ENCODE measurements at places on chromosomes 1 and 21.

- no peak for DNase-seq
These were observed 30.8 kb downstream of the MRPL37 start for GRCh38 chr1:54230507-54231339.

- DNase-seq: no peak
These were observed 7.5 kb upstream of the SOX13 start for GRCh38 chr1:204065174-204065985.

DNA sequence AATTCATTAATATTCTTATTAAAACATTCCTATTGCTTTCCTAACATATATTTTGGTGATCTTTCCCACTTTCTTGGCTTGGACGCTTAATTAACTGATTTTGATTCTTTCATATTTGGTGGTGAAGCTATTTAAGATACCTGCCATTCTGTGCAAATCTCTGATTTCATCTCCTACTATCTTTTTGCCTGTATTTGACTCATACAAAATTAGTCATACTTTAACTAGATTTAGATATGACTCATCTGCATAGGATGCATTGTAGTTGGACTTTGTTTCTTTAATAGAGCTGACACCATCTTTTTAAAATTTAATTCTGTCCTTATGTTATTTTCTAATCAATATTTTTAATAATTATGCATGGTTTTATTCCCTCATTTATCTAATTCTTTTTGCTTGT is 93.8 kb upstream of the PLPPR4 start:
- no peak for DNase-seq

DNA sequence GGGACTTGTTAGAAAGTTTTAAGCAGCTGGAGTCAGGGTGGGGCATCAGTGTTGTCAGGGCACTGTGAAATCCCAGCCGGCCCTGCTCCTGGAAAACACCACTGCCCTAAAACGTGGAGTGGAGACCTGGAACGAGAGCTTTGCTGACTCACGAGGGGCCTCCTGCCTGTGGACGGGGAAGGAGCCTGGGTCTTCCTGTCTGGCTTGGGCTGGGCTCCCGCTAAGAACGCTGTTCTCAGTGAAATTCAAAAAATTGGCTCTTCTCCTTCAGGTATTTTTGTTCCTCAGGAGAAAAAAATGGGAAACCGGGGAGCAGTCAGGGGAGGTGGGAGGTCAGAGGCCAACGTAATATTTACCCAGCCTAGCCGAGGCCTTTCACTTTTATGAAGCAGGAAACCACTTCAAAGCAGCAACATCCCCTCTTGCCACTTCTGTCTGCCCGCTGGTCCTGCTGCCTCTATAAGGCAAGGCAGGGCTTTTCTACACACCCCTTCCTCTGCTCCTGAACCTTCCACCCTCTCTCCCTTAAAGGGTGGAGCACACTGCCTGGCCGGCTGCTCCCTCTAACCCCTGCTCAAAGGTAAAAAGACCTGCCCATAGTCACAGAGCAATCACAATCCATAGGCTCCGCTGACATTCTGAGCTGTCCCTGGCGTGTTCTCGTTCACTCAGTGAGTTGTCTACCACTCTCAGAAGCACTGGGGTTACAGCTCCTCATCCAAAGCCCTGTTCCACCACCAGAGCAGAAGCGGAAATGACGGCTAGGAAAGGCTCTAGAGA is 8.0 kb downstream of the PLXNA2 start:
- DNase-seq: no peak

DNA sequence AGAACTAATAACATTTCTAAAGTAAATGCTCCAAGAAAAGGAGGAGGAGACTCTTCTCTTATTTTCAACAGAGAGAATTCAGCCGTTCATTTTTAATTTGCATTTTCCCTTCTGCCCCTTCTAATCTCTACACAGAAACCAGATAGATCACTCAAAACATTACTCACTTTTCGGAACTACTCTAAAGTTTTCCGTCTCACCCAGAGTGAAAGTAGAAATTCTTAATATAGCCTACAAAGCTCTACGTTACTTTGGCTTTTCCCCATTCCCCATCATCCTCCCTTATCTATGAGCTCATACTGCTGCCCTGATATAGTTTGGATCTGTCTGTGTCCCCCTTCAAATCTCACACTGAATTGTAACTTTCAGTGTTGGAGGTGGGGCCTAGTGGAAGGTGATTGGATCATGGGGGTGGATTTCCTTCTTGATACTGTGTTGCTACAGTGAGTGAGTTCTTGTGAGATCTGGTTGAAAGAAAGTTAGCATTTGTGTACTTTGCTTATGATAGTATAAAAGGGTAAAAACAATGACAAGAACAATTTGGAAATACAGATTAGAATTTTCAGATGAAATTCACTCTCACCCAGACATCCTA is 188.2 kb downstream of the AMY1C start:
- DNase-seq: no peak

GRCh38 chr1:194369060-194369459 is 1182.6 kb upstream of the B3GALT2 start:
- DNase-seq: no peak

DNA sequence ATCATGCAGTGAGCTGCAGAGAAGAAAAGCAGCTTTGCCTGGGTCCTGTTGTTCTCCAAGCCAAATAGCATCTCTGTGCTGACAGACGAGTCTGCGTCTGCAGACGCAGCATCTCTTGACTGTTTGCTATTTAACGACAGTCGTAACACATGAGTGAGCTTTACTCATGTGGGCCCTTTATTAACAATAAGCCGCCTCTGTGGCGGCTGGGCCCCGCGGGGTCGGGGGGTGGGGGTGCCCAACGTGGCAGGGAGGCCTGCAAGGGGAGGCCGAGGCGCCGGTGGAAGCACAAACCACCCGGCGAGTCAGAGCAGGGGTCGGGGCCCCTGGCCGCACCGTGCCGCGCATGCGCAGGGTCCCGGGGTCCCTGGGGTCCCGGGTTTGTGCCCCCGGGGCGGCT is 435.1 kb downstream of the KIF26B start:
- no peak for DNase-seq

- no peak for DNase-seq
These were observed 5.8 kb upstream of the RUNX3 start for GRCh38 chr1:24935615-24936484.

- DNase-seq: no peak
These were observed 133.5 kb downstream of the URB2 start for GRCh38 chr1:229759586-229759985.

- DNase-seq: no peak
These were observed 30.0 kb downstream of the MFSD2A start for GRCh38 chr1:39984951-39985350.

DNA sequence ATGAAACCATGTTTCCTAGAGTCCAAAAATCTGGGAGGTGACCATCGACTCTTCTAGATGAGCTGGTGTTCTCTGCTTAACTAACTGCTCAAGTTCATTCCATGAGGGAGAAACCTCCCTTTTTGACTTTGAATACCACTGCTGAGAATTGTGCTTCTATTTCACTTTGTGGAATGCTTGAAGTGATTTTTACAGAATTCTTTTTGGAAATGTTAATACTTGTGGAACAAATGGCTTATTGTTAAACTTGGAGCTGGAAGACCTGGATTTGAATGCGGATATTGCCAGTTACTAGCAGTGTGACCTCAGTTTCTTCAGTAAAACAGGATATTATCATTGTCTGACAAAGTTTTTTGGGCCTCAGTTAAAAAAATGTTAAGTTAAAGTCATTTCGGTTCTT is 36.5 kb upstream of the APP start:
- DNase-seq: no peak

- no peak for DNase-seq
These were observed 27.0 kb downstream of the ELAVL4 start for GRCh38 chr1:50135716-50136115.

- DNase-seq: no peak
These were observed 88.8 kb downstream of the LAMC2 start for GRCh38 chr1:183274836-183275235.

DNA sequence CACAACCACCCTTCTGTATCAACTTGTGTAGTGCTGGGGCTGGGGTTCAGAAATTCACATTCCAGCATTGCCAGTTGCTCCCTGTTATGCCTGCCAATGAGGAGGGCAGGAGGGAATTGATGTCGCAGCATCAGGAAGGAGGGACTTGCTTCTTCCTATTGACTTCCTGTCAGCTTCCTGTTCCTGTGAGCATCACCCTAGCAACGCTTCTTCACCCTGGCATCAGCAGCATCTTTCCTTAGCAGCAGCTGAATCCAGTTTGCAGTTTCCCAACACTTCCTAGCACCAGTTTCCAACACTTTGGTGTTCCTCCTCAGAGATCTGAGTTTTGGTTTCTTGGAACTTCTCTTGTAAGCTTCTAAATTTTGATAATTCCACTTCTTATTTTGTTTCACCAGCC is 8.9 kb upstream of the TRIM62 start:
- no peak for DNase-seq

DNA sequence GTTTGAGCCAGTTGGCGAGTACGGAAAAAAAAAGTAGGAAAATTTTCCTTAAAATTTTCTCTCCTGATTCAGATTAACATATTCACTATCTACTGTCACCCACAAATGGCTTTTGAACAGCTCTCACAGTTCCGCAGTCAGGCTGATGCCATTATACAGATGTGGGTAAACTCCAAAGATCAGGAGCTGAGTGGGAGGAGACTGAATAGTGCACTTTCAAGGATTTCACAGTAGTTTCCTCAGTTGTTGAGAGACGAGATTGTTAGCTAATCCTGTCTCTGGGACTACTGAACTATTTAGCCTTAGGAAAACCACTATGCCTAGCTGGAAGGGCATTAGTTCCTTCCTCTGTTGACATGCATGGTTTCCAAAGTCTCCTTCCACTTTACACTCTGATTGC is 3.2 kb upstream of the DISP1 start:
- DNase-seq: no peak

GRCh38 chr1:87155170-87155569 is 173.5 kb upstream of the LMO4 start:
- DNase-seq: no peak

- no peak for DNase-seq
These were observed 25.2 kb downstream of the CCN1 start for GRCh38 chr1:85605484-85606413.

DNA sequence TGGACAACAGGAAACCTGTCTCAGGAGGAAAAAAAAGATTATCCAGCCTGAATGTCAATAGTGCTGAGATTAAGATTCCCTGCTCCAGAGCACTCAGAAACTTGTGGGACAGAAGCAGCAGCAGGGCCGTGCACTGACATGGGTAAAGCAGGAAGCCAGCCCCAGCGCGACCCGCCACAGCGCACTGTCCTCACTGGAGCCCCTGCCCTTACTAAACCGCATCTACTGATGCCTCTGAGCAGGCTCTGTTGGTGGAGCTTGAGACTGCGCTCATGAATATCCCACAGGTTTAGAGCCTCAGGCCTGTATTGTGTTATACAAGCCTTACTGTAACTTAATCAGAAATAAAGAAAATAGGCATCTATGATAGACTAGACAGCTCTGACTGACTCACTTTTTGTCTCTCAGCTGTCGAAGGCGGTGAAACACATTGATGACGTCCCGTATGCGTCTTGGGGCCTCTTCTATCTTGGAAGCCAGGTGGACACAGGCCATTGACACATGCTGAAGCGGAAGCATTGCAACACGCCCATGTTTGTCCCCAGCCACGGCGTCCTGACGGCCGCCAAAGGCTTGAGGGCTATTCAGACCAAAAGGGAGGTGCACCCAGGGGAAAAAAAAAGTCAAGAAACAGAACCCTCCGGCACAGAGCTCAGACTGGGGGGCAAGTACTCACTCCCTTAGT is 1.2 kb downstream of the CCNL2 start:
- no peak for DNase-seq

- DNase-seq: no peak
These were observed 358.3 kb downstream of the KIF26B start for GRCh38 chr1:245512980-245513578.

DNA sequence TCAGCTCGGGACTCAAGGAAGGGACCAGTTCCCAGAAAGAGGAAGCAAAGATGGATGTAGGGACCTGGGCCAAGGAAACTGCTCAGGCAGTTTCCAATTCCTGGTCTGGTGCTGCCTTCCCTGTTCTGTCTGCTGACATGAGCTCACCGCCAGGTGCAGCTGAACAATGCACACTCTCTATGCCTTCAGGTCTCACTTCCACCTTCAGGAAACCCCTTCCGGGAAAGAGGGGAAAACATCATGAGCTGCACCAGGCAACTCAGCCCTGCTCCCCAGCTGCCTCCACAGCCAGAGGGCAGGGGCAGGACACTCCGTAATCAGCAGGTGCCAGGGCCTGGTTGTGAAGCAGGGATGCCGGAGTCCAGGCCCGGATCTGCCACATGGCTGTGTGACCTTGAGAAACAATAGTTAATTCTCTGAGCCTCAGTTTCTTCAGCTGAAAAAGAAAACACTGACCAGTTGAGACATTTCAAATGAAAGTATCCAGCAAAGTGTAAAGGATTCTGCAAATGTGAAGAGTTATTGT is 27.8 kb downstream of the SMIM12 start:
- no peak for DNase-seq

All from GM12892 (cell line).